AML-193 (cell line): ENCODE measurements at places on chromosomes 4 and X.
A peak's percentile ranks its signal among the peaks of the same experiment; 100 is the strongest.

GRCh38 chr4:120723105-120723504, 199.4 kb downstream of the PRDM5 start:
- DNase-seq, result no peak

- no peak for DNase-seq
Measured at GRCh38 chrX:150564838-150565237, 3.6 kb upstream of the MTM1 start.

DNA sequence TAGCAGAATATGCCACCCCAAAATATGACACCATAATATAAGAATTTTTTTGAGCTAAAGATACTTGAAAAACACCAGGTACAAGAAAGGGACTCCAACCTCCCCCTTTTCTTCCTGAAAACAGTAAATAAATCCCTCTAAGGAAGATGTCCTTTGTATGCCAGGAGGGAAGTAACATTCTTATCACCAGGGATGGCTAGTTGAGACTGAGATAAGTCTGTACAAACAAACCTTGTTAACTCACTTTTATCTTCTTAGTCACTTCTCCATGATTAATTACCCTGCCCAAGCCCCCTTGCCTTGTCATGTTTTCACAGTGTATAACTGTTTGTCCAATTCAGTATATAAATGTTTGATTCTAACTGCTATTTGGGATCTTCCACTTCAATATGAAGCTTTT, 888.0 kb downstream of the PCDH18 start:
- DNase-seq, result no peak

GRCh38 chrX:139508099-139508498, 22.4 kb upstream of the F9 start:
- DNase-seq, result no peak

DNA sequence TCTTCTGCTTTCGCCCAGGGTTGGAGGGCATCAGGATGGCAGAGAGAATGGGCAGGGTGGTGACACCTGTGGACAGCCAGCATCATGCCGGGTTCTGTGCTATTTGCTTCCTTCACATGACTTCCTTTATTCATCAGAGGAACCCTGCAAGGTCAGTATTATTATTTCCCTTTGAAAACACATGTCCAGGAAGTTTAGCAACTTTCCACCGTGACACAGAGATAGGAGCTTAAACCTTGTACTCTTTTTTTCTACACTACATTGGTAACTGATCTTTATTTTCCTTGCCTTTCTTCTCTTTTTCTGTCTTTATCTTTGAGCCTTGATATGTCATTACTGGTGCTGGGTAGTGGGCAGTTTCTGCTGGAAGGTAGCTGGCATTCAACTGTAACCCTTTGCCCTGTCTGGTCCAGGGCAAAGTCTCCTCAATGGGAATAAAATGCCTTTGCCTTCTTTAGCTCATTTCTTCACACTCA, 5.0 kb upstream of the MGST2 start:
- peak; percentile 81 for DNase-seq

DNA sequence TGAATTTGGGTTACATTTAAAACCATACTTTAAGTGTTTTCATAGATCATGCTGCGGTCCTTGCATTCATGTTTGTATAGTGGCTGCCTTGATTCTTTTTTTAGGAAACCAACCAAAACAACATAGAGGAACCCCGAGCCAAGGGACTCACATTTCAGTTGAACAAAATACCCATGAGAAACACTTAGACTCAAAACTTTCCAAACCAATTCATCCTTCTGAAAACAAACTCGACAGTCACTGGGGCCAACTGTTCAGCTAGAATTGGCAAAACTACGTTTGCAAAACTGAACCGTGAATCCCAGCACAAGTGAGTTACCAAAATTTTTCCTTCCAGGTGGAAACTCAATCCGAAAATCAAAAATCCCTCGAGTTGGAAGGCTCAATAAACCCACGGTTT, 1.4 kb downstream of the ADGRA3 start:
- no peak for DNase-seq

DNA sequence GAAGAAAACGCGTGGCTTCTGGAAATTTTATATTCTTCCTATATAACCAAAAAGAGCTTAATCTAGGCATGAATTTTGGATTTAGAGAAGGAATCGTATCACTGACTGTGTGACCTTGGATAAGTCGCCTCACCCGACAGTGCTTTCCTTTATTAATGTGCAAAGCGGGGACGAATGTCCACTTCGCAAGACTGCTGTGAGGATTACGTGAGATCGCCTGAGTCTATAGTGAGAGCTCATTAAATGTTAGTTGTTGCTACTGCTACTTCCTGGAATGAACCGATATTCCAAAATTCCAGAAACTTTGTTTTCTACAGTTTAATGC, 448 bp upstream of the TBC1D8B start:
- DNase-seq, result no peak

GRCh38 chrX:118603981-118604380, 108.4 kb downstream of the DOCK11 start:
- DNase-seq, result peak; percentile 20

DNA sequence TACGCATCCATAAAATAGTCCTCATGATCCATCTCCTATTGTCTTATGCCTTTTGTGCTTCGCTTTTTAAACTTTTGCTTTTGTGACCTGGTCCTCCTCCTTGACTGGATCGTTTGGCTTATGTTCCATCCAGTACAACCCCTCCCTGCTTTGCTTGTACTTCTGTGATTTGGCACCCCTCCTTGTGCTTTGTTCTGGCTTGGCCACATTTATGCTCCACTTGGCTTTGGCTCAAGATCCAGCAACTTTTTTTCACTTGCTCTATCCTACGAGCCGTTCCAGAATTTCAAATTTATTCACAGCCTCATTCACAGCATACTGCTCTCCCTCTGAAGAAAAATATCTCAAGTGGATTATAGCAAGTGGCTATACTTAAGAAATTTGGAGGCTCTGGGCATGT, 28.0 kb upstream of the GLRA2 start:
- DNase-seq, result no peak

- no peak for DNase-seq
Measured at GRCh38 chr4:147639388-147639787, 22.2 kb downstream of the TMEM184C start.

GRCh38 chr4:155548173-155548572, 118.5 kb upstream of the GUCY1A1 start:
- no peak for DNase-seq

DNA sequence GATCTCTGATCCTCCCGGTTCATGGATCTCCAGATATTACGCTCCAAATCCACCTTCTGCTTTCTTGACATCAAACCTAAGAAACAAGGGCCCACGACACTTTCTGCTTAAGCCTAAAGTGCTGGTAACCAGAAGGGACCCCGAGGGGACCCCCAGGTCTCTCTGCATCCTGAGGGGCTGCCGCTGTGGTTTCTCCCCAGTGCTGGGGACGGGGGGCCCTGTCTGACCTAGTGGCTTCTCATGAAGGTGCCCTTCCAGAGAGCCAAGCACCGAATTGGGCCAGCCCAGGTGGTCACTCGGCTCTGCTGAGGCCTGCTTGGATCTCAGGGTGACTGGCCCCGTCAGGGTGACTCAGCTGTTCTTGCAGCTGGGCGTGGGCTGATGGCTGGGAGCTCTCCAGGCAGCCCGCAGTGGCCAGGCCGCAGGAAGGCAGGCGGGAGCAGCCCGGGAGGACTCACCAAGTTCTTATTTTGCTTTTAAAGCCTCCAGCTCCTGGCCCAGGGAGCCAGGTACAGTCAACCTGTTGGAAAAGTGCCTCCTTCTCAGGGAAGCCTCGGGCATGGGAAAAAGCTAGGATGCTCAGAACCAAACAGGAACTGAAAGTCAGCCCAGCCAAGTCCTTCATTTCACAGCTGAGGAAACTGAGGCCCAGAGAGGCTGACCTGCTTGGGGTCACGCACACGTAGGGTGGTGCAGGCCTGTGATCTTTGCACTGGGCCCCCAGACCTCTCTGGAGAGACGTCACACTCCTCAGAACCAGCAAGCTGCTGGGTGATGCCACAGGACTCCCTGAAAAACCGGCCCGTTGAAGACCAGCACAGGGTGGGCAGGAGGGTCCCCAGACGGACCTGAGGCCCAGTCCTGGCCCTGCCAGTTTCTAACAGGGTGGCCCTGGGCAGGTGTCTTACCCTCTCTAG, 16.7 kb downstream of the BLOC1S4 start:
- DNase-seq, result no peak

DNA sequence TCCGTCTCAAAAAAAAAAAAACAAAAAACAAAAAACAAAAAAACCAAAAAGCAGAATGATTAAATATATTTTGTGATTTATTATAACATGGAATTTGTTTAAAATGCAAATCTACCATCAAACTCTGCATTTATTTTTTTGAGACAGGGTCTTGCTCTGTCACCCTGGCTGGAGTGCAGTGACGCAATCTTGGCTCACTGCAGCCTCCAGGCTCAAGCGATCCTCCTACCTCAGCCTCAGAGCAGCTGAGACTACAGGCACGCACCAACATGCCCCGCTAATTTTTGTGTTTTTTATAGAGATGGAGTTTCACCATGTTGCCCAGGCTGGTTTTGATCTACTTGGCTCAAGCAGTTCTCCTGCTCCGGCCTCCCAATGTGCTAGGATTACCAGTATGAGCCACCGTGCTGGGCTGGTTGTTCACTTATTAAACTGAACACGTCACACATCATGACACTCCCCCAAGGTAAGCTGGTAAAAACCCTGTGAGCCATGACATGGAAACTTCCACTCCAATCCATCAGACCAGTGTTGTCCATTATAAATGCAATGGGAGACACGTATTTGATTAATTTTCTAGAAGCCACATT, 45.7 kb downstream of the RBM47 start:
- no peak for DNase-seq

DNA sequence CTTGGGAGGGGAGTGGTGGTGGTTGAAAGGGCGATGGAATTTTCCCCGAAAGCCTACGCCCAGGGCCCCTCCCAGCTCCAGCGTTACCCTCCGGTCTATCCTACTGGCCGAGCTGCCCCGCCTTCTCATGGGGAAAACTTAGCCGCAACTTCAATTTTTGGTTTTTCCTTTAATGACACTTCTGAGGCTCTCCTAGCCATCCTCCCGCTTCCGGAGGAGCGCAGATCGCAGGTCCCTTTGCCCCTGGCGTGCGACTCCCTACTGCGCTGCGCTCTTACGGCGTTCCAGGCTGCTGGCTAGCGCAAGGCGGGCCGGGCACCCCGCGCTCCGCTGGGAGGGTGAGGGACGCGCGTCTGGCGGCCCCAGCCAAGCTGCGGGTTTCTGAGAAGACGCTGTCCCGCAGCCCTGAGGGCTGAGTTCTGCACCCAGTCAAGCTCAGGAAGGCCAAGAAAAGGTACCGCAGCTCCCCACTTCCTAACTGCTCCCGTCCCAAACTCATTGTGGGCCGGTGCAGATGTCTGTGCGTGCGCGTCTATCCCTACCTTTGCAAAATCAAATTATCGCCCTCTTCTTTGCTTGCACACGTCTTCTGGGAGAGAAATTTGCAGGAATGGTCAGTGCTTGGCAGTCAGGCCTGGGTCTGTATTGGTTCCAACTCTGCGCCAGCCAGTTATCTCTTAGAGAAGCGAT, 533 bp downstream of the IL15 start:
- no peak for DNase-seq
